Stimulated activated CD4-positive, alpha-beta T cell treated with anti-CD3 and anti-CD28 coated beads, Interleukin-12 subunit alpha, Interleukin-12 subunit beta, amount 100 ng/mL, for 48 hours (primary cell): ENCODE measurements at places on chromosomes 16 and 17.

GRCh38 chr17:1986783-1987451 lies 38.2 kb downstream of the RTN4RL1 start:
- DNase-seq = no peak

DNA sequence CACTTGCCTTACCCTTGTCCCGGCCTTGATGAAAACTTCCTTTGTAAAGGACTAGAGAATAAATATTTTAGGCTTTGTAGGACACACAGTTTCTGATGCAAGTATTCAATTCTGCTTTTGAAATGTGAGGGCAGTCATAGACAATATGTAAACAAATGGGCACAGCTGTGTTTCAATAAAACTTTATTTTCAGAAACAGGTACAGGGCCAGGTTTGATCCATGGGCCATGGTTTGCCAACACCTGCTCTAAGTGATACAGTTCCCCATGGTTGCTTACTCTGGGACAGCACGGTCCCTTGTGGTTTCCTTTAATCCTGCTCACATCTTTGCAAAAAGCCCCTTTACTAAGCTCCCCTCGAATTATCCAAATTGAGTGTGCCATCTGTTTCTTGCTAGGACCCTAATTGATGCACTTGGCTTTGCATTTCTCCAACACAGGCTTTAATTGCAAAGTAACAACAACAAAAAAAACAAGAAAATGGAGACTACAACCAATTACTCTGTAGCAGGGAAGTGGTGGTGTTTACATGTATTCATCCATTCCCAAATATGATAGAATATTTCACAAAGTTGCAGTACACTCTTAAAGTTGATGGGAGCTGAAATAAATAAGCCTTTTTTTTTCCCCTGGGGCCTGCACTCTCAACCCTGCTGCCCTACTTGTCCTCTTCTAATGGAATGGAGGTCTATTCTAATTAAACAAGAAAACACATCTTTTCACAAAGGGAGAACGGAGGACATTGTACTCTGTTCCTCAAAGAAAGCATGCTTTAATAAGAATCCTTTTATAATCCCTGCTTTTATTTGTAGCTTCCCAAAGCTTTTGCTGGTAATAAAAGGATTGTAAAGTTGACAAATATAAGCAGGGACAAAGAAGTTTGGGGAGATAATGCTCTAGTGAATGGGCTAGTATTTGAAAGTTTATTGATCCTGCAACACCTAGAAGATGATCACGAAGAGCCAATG lies 37.7 kb upstream of the TOX3 start:
- DNase-seq = no peak

GRCh38 chr16:2838928-2839327 lies 8.8 kb downstream of the ZG16B start:
- DNase-seq = peak; percentile 33

DNA sequence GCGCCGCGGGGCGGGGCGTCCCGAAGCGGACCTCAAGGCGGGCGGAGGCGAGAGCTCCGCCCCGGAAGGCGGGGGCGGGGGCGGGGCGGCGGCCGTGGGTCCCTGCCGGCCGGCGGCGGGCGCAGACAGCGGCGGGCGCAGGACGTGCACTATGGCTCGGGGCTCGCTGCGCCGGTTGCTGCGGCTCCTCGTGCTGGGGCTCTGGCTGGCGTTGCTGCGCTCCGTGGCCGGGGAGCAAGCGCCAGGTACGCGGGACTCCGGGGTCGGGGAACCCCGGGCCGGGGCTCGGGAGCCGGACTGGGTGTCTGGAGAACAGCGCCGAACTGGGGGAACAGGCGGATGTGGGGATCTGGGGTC lies at the start of gene TNFRSF12A:
Gene TNFRSF12A (plus strand): TSS at position 122 of the 357 bp plus-strand sequence. CDS start 30 bp downstream, at position 152.
- DNase-seq = no peak

DNA sequence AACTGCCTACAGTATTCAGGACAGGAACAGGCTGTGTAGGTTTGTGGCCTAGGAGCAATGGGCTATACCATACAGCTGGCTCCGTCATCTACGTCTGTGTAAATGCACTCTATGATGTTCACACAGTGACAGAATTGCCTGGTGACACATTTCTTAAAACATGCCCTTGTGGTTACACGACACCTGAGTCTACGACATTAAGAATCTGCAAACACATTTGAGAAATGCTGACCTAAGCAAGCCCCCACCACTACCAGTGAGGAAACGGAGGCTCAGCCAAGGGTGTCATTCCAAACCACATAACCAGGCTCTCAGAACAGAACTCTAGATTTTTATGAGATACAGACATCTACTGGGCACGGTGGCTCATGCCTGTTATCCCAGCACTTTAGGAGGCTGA lies 23.5 kb downstream of the USP36 start:
- no peak for DNase-seq

- no peak for DNase-seq
Observed at GRCh38 chr16:58034774-58035173, 9.2 kb downstream of the MMP15 start.

DNA sequence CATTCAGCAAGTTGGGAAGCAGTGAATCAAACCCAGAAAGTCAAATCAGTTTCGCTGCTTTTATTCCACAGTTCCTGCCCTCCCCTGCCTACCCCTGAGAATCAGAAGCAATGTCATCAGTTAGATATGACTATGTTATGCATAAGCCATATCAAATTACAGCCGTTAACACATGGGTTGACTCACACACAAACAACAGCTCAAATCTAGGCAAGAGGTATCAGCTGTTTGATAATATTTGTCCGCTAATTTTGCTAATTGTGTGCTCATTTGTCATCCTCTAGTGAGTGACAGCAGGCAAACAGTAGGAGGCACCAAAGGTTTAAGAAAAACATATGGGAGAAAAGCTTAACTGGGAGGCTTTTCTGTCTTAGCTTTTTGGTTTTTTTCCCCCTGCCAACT lies 327.4 kb upstream of the CCL2 start:
- no peak for DNase-seq

GRCh38 chr17:41571561-41572434 lies at the start of gene KRT9:
Gene KRT9 (minus strand): TSS chr17:41572059. CDS start chr17:41571992, 67 bp downstream.
- no peak for DNase-seq

DNA sequence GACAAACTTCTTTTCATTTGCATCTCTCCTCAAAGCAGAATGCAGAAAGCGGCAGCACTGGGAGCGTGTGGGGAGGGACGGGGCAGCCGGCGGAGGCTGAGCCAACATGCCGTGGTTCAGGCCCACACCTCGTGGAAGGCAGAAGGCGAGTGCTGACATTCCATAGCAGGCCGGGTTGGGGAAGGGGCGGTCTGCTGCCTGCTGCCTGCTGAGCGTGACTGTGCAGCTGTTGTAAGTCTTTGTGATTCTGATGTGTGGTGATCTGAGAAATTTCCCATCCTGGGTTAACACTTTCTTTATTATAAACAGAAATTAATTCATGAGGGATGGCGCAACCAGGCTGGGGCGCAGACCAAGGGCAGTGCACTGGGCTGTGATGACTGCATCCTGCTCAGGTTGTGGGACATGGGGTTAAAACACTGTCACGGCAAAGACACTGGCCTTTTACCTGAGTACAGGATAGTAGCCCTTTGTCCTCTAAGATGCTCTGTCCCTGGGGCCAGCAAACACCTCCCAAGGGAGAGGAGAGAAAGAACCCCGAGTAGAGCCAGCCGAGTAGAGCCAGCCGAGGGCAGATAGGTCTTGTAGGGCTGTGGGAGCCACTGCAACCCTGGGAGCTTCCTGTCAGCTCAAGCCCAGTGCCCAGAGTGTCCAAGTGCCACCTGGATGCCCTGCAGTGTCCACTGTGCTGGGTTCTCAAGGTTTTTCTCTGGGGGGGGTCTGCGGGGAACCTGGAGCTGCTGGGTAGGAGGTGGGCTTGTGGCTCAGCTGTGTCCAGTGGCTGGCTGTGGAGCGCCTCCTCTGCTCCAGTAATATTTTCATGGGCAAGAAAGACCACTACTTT lies 8.8 kb upstream of the DNASE1 start:
- DNase-seq = no peak

- DNase-seq = no peak
Observed at GRCh38 chr17:58204796-58205195, 12.3 kb downstream of the EPX start.

DNA sequence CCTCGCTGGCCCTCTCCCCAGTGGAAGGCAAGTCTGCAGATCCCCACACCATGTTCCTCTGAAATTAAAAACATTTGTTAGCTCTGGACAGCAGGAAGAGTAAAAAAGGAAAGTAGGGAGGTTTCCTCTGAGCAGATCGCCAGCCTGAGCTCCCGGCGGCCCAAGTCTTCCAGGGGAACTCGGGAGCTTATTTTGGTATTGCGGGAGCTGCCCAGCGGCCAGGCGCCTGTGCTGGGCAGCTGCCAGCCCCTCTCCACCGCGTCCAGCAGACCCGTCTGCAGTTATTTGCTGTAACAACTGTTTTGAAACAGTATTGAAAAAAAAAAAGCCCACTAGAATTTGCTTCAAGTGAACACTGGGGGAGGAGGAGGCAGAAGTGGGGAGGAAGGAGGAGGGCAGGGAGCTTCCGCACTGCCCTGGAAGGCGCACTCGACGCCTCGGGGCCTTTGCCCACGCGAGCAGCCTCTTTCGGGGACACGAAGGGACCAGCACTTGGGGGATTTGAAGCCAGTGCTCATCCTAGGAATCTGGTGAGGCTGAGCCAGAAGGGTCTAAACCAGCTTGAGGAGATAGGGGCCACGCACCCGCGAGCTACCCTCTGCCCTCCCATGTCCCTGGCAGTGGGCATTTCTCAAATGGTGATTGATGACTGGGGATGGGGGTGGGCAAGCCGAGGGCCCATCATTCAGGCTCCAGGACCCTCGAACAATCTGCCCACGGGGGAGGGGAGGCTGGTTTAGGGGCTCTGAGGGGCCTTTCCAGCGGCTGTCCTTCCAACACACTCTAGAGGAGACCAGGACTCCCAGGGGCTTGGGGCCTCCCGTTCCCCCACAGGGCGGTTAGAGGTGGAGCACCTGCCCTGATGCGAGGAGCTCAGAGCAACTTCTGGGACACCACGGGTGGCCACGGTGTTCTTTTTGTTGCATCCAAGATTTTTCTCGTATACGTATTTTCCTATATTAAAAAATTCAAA lies 3.0 kb upstream of the BAHCC1 start:
- no peak for DNase-seq

GRCh38 chr16:49129935-49130334 lies 151.7 kb downstream of the CBLN1 start:
- no peak for DNase-seq

GRCh38 chr17:78357177-78357586 lies 2.7 kb downstream of the SOCS3 start:
- DNase-seq = no peak

- no peak for DNase-seq
Observed at GRCh38 chr17:50414808-50415207, 11.2 kb upstream of the ACSF2 start.

GRCh38 chr17:50863221-50863843 lies 2.8 kb downstream of the TOB1 start:
- peak; percentile 39 for DNase-seq

DNA sequence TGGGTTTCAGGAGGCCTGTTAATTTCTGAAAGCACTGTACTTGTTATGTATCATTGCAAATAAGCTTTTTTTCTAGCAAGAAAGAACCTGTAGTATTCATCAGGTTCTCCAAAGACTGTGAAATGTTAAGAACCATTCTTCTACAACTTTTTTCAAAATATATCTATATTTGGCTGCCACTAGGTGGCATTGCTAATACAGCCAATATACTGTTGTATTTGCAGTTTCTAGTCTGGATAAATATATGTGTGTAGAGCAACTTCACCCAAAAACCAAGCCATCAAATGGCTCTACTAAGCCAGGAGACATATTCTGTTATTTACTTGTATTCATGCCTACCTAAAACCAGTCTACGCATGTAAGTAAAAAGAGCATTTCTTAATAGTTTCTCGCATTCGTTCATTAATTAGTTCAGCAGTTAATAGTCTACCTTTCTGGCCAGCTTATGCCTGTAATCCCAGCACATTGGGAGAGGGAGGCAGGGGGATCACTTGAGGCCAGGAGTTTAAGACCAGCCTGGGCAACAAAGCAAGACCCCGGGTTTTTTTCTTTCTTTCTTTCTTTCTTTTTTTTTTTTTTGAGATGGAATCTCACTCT lies 39.5 kb downstream of the VMP1 start:
- no peak for DNase-seq

DNA sequence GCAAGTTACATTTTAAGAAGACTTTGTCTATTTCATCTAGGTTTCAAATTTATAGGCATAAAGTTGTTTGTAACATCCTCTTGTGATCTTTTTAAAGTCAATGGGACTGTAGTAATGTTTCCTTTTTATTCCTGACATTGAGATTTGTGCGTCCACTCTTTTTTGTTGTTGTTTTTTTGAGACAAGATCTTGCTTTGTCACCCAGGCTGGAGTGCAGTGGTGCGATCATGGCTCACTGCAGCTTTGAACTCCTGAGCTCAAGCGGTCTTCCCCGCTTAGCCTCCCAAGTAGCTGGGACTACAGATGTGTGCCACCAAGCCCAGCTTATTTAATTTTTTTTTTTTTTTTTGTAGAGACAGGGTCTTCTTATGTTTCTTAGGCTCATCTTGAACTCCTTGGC lies 29.9 kb downstream of the RPTOR start:
- DNase-seq = no peak

DNA sequence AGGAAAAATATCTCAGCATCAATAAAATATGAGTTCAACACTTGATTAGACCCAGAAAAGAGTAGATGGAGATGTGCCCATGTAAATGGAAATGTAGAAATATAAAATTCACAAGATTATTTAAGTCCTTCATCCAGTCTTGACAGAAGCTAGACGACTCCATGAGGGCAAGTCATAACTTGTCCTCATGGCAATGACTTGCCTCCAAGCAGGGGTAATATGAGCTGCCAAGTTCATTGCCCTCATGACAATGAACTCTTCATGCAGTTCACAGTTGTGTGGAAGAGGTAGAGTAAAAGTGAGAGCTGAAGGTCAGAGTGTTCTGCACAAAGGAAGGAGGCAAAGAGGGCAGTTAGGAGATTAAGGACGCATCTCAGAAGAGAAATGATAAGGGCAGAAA lies 22.3 kb downstream of the CDH11 start:
- DNase-seq = no peak

DNA sequence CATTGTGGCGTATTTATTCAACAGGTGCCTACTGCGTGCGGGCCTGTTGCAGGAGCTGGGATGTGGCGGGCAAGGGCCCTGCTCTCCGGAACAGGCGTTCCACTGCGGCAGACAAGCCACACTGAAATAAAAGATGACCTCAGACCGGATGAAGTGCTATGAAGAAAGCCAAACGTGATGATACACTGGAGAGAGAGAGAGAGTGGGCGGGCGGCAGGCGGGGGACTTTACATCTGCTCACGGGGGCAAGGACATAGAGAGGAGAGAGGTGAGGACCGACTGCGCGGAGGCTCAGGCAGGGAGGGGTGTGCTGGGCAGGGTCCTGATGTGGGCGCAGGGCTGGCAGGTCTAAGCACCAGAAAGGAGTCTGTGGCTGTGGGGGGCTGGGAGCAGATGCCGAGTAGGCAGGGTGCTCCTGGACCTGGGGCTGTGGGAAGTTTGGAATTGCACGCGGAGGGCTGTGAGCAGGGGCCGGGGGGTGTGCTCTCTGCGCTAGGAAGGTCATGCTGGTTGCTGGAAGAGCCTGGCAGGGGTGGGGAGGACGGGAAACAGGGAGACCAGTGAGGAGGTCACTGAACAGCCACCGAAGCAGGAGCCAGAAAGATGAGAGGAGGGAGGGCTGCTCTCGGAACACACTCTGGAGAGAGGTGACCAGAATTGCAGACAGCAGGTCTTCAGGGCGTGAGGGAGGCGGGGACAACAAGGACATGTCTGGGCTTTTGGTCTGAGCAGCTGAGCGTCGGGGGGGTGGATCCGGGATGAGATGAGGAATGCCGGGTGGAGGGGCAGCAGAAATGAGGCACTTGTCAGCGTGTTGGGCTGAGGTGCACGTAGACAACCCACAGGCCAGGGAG lies 9.9 kb downstream of the MXRA7 start:
- no peak for DNase-seq
